ENCODE measurements at places on chromosomes 16 and 17.

- no peak for DNase-seq
Observed at GRCh38 chr17:67076290-67076689, 31.9 kb downstream of the CACNG1 start.

- no peak for DNase-seq
Observed at GRCh38 chr16:15052747-15053476, 3.0 kb downstream of the NTAN1 start.

GRCh38 chr17:9028988-9029570 is 7.8 kb downstream of the NTN1 start:
- DNase-seq: no peak

GRCh38 chr17:67970783-67971182 is 25.5 kb downstream of the C17orf58 start:
- DNase-seq: no peak

DNA sequence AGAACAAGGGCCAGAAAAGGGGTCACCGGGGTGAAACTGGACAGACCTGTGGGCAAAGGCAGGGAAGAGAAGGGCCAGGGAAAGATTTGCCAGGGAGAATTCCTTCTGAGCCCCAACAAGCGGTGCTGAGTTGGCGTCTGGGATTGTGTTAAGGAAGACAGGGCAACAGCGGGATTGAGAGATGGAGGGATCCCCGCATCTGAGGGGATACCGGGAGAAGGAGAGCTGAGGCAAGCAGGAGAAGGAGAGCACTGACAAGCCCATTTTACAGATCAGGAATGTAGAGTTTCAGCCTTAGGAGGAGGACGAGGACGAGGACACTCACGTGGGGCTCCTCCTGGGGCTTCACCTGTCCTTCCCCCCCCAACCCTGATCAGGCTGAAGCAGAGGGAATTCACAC is 998 bp upstream of the ABCC3 start:
- no peak for DNase-seq

GRCh38 chr17:62678214-62678919 is 50.9 kb downstream of the MRC2 start:
- no peak for DNase-seq

GRCh38 chr16:19980632-19981265 is 92.9 kb downstream of the GPR139 start:
- DNase-seq: peak; percentile 14

DNA sequence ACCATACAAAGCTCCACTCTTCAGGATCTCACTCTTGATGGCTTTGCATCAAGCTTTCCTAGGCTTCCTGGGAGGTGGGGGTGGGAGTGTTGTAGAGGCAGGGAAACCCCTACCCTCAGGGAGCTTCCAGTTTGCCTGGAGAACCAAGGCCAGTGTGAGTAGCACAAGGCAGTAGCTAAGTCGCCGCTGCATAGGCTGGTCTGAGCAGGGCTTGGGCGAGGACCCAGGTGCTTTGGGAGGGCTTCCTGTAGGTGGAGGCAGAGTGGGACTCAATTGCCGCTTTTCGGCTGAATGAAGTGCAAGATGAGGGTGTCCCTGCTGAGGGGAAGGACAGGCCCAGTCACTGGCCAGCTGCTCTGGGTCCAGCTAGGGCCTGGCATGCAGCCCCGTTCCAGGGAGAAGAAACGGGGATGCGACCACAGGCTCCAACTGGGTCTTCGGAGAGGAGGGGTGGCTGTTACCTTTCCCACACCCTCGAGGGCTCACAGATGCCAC is 3.9 kb downstream of the CD79B start:
- DNase-seq: no peak

- no peak for DNase-seq
Observed at GRCh38 chr17:10112962-10113361, 85.4 kb downstream of the GAS7 start.

GRCh38 chr17:81060416-81060815 is 25.5 kb downstream of the BAIAP2 start:
- no peak for DNase-seq

DNA sequence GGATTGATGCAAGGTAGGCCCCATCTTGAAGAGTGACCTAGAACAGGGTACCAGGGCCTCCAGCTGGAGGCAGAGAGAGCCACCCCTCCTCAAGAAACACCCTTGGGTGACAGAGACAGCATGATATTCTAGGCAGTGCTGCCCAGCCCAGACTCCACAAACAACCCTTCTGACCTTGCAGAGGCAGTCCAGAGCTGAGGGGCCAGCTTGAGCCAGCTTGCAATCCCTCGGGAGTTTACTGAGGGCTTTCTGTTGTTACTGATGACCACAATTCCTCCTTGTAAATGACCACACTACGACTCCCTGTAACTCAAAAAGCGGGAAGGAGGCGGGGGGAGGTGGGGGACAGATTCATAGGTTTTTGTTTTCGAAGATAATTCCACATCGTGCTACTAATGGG is 18.6 kb upstream of the MNT start:
- DNase-seq: no peak

- DNase-seq: peak; percentile 40
Observed at GRCh38 chr16:78796221-78796866, 696.9 kb downstream of the WWOX start.

DNA sequence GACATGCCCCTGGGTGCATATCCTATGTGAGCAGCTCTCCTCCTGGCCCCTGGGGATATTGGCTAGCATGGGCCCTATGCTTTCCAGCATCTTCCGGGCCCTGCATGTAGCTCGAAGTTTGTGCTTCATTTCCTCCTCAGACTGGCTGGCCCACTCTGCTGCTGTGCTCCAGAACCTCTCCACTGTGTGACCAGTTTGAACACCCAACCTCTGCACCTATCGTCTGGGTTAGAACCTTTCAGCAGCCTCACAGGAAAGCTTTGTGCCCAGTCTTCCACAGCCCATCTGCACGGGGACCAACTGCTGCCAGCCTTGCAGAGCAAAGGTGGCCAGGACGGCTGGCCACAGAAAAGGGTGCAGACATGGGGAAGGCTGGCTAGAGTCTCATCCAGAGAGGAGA is 10.2 kb upstream of the CLEC18B start:
- no peak for DNase-seq

- no peak for DNase-seq
Observed at GRCh38 chr17:77399319-77399957, 258.7 kb downstream of the SEC14L1 start.

- no peak for DNase-seq
Observed at GRCh38 chr17:71869293-71869692, 251.5 kb upstream of the SOX9 start.

DNA sequence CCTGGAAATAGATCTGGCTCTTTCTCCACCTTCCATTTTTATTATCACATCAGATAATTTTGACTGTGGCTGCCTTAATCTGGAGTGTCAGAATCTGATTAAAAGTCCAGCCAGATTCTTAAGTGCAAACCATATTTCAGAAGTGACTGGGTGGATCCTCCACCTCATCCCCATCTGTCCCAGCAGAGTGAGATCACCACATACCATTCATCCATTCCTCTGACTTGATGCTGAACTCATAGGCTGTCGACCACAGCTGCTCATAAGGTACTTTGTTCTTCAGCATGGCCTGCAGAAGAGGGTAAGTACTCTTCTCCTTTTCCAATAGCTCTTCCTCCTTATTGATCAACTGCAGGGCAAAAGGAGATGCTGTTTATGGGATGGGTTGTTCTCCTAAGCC is 53.5 kb downstream of the DNAH3 start:
- no peak for DNase-seq

DNA sequence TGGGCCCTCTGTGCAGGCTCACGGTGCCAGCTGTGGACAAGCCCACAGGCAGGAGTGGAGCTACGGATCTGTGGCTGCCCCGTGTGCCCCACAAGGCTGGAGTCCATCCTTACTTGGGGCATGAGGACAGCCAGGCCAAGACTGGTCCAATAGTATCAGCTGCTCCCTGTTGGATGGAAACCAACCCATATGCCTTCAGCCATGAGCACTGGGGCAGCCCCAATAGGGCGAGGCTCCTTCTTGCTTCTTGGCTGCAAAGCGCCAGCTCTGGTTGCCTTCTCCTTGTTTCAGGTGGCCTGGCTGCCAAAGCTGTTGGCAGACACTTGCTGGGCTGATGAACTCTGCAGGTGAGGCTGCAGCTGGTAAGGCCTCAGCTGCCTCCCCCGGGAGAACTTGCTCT is 188.0 kb downstream of the ENGASE start:
- no peak for DNase-seq

DNA sequence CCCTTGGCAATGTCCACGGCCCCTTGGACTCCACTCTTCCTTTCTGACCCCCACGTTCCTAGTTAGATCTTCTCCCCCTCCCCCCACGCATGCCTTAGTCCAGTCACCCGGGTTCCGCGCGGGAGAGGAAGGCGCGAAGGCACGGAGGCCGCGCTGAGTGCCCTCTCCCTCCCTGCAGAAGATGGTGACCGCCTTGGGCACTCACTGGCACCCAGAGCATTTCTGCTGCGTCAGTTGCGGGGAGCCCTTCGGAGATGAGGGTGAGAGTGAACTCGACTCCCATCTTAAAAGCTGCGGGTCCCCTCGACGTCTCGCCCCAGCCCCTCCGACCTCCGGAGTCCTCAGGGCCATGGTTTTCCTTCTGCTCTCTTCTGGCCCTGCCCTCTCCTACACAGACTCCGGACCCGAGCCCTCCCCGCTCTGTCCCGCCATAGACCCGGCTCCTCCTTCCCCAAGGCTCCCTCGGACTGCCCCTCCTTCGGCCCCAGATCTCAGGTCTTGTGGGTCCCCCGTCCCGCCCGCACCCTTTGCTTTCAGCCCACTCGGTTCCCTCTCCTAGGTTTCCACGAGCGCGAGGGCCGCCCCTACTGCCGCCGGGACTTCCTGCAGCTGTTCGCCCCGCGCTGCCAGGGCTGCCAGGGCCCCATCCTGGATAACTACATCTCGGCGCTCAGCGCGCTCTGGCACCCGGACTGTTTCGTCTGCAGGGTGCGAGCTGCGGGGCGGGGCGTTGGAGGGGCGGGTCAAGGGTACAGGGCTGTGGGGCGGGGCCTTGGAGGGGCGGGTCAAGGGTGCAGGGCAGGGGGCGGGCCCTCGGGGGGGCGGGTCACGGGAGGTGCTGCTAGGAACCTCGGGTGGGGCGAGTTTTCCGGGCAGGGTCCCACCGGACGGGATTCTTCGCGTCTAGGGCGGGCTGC is 4.6 kb downstream of the TGFB1I1 start:
- DNase-seq: peak; percentile 72

DNA sequence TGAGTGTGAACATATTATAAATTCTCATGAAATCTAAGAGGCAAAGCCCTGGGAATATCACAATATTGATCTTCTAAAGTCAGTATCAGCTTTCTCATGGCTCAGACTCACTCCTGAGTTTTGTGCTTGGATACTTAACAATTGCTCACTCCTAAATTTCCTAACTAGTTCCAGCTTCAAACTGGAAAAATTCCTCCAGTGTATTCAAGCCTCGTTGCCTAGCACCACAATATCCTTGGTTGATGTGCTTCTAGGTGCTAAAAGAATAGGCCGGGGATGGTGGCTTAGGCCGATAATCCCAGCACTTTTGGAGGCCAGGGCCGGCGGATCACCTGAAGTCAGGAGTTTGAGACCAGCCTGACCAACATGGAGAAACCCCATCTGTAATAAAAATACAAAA is 62.5 kb downstream of the XYLT1 start:
- DNase-seq: no peak

DNA sequence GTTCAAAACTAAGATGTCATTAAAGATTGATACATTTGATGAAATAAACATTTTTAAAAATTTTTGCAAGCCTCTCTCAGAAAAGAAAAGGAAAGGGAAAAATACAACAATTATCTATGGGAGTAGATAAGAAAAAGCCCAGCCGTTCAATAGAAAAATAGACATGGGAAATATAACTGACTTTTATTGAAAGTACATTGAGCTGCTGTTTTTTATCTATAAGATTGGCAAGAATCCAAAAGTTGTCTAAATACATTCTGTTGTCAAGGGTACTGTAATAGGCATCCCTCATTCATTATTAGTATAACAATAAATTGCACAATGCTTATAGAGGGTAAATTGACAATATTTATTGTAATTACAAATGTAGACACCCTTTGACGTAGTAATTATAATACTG is 38.4 kb upstream of the IRX6 start:
- no peak for DNase-seq

- no peak for DNase-seq
Observed at GRCh38 chr17:52160136-52160567, 1.6 kb upstream of the CA10 start.

DNA sequence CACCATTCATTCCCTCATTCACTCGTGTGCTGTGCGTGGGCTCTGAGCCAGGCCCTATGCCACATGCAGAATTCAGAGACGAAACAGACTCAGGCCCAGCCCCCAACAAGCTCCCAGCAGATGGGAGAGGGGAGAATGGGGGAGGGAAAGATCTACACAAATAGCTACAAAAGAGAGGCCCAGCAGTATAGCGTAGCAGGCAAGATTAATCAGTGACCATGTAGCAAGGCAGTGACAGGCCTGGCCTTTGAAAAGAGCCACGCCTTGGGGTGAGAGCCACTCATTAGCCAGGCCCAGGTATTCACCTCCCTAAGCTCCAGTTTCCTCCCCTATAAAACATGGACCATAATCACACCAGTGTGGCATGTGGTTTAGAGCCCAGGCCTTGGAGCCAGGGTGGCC is 16.4 kb upstream of the KRT19 start:
- peak; percentile 72 for DNase-seq

- DNase-seq: no peak
Observed at GRCh38 chr16:88681084-88681680, 5.1 kb downstream of the SNAI3 start.

DNA sequence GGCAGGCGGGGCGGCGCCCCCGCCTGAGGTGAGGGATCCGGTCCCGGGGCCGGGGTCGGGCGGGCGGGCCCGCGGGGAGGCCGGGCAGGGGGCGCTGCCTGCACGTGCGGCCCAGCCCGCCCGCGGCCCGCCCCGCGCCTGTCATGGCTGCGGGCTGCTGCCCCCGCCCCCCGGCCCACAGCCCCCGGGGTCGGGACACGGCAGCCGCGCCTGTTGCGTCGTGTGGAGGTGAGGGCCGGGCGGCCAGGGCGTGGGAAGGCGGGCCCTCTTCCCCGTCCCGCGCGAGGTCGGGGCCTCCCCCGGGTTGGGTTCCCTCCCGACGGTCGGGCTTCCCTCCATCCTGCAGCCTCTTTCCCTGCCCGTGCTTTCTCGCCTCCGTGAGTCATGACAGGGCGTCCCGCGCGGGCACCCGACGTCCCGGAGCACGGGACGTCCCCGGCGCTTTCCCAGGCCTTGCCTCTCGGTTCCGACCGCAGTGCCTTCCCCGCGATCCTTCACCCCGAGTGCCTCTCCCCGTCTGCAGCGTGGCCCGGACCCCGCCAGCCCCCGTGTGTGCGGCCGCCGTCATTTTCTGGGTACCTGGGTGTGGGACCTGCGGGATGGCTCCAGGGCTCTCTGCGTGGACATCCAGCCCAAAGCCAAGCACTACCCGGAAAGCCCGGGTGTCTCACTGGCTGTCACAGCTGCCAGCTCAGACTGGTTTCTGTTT is 76.7 kb downstream of the CHD9 start:
- peak; percentile 31 for DNase-seq

Data from mucosa of gallbladder (tissue), 1 donor.